T-helper 2 cell (primary cell): ENCODE measurements at places on chromosomes 6 and 20.

DNA sequence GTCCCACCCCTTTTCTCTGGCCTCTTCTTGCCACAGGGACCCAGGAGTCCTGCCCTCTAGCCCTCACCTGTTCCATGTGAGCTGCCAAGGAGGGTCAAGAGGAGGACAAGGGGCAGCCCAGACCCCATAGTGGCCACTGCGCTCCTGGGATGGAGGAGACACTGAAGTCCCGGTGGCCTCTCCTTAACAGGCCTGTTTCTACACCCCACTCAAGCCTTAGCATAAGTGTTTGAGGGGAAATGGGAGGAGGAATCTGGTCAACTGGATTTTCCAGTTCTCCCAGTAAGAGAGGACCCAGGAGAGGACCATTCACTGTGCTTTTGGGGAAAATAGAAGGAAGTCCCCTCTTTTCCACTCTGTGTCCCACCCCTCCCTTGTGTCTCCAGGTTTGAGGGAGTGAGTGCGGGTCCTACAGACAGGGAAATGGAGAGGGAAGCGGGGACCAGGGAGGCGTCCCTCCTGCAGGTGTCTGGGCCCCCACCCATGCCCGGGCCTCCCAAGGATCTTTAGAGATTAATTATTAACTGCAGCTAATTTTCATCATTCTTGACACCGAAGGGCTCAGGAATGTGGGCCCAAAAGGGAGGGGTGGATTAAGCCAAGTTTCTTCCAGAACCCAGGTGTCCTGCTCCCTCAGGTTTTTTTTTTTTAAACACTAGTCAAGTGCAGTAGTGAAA, at the start of gene SFTA2:
SFTA2 (minus strand) TSS at position 202 of the 677 bp plus-strand sequence; CDS start at position 128, 74 bp downstream.
- no peak for DNase-seq

DNA sequence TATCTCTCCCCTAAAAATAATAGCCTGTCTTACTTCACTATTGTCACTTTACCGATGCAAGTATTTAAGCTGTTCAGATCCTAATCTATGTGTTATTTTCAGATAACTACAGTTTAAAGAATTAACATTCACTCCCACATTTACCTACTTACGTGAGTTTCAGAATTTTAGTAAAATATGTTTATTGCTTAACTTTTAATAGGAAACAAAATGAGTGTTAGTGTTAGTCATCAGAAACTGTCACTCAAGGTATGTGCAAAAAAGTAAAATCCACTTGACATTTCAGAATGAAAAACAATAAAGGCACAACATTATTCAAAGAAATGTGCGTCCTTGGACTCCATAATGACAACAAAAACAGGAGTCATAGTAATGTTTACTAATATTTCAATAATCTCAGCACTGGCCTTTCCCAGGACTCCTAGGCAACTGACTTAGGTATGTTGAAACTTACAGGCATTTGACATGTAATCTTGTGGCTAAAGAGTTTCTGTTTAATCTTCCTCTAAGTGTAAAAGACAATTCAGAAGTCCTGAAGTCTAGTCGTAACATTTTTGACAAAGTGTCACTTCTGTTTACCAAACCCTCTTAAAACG, 4.5 kb downstream of the ATXN1 start:
- DNase-seq = no peak

DNA sequence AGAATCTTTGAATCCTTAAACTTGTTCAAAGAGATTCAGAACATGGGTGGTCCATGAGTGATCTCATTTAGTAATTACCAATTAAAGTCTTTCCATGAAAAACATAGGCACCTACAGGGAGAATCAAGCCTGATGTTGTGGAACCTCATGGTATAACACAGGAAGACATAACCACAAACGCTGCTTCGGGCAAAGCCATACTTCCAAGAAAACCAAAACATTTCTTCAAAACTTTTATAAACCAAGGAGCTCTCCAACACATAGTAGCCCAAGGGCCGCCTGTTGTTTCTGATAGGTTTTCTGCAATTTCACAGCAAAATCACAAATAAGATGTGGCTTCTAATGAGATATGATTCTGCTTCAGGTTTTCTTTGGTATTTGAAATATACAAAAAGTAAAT, 2.5 kb downstream of the CHD6 start:
- no peak for DNase-seq

- no peak for DNase-seq
Observed at GRCh38 chr6:97427648-97428047, 144.6 kb upstream of the MMS22L start.

- no peak for DNase-seq
Observed at GRCh38 chr20:25629816-25630499, 6.1 kb upstream of the NANP start.

DNA sequence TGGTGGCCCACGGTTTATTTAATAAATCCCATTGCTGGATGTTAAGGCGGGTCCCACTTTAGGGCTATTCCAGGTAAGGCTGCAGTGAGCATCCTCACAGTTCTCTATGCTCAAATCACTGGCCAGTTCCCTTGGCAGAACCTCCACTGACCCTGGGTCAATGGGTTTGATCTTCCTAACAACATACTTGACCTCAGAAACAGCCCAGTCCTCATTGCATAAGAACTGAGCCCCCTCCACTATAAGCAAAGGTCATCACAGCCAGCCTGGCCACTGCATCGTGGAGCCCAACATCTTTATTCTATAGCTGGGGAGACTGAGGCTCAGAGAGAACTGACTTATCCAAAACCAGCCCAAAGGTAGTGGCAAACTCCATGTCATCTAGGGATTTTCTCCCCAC, 4.3 kb upstream of the BPIFB1 start:
- DNase-seq = no peak

GRCh38 chr6:139378882-139379341, 4.5 kb upstream of the CITED2 start:
- DNase-seq = no peak

GRCh38 chr20:33859751-33860150, 48.6 kb downstream of the CHMP4B start:
- DNase-seq = no peak

DNA sequence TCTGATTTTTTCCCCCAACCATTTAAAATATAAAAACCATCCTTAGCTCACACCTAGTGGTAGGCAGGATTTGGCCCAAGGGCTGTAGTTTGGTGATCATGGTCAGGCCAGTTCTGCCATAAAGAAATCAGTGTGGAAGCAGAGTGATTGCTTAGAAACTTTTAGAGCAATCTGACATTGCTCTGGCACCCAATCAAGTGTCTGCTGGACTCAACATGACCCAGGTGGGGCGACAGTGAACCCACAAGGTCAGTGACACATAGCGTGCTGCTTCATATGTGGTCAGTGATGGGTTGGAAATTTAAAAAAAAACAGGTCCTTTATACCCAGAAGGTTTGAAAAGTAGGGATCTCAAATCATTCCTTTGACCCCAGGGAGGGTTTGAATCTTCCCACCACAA, 107.9 kb downstream of the BANF2 start:
- no peak for DNase-seq

DNA sequence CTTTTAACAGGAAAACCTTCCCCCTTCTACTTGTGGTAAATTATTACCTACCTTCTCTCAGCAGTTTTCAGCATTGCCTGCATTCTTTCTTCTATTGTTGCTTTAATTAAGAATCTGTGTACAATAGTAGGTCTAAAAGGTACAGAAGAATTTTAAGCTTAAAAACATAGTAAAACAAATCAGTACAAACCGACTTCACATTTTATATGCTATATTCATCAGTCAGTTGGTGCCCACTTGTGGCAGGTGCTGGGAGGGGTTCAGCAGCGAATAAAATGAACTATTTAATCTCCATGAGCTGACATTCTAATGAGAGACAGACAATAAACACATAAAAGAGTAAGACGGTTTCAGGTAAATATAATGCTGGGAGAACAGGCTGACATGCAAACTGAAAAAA, 73.4 kb upstream of the FBXO30 start:
- no peak for DNase-seq

DNA sequence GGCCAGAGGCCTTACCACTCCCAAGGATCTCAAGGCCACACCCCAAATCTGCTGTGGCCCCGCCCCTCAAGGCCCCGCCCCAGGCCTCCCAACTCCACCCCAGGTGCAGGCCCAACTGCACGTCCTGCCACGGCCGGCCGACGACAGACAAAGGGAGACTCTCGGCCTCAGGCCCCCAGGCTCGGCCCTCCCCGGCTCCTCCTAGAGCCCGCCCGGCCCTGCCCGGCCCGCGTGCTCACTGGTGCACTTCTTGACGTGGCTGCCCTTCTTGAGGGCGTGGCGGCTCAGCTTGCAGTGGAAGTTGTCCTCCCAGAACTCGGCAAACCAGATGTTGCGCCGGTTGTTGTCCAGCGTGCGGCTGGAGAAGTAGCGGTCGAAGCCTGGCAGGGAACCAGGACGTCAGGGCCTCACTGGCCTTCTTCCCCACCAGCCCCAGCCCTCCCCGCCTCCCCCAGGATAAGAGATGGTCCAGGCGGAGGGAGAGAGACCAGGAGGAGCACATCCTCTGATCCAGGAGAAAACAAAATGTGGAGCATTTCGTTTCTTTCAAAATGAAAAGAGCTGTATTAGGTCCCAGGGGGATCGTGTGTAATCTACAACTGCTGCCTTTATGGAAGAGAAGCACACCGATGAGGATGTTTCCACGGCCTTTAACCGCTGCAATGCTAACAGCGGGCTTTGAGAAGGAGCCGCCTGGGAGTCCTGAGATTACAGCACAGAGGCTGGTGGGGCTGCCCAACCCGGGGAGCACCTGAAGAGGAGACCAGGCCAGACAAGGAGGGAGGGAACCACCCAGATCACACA, 89.4 kb downstream of the GRM4 start:
- no peak for DNase-seq

DNA sequence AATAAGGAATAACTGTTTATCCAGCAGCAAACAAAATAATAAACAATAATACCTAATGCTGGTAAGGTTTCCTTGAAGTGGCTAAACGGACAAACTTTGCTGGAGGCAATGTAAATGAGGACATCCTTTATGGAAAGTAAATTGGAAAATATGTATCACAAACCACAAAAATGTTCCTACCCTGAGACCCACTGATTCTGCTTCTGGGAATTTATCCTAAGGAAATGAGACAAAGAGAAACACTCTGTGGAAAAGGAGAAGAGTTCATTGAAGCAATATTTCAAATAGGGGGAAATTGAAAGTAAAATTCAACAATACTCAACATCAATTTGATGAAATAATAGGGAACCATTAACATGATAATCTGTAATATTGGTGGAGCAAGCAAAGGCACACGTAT, 37.9 kb downstream of the MAFB start:
- no peak for DNase-seq

- no peak for DNase-seq
Observed at GRCh38 chr20:48180024-48180423, 394.7 kb upstream of the SULF2 start.

DNA sequence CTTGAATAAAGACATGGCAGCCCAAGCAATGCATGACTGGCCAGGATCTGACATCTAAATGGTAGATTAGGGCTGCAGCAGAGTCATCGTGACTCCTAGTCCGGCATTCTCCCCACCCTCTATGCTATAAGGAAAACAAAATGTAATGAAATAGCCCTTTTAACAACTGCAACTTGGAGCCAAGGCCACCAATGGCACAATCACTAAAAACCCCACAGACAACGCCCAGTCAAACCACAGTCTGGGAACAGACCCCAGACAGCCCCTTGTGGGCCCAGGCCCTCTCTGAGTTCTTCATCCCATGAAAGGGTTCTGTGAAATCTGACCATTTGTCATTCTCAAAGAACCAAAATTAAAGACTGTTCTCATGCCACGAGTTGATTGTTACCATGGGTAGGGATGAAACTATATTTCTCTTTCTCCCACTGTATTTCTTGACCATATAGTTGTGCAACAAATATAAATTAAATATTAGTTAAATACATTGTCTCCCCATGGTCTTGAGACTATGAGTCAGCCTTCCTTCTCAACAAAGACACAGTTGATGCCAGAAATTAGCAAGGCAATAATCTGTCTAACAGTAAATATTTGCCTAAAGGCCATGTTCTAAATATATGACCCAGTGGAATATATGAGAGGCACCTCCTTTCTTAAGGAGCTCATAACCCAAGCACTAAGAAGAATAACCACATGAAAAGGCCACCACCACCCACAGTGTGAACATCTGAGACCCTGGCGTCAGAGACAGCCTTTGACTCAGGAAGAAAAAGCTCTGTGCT, 85.6 kb upstream of the SSTR4 start:
- no peak for DNase-seq

DNA sequence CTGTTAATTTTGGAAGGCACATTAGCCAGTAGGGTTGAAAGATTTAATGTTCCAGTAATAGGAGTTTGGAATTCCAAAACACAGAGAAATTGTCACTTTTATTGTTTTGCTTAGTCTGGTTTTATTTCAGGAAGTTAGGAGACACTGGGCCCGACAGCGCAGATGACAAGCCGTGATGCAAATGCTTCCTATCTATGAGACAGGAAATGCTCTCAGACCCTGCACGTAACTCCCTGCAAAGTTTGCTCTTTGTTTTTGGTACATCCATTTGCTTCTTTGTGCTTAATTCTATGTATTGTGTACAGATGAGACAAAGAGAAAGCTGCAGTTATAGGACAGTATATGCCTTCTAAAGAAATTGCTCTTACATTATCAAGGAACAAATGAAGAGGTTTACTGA, 201.6 kb upstream of the SGK1 start:
- peak; percentile 85 for DNase-seq

- no peak for DNase-seq
Observed at GRCh38 chr6:33377171-33377570, 14.5 kb upstream of the KIFC1 start.

- DNase-seq = no peak
Observed at GRCh38 chr6:159804504-159804903, 4.4 kb downstream of the PNLDC1 start.

DNA sequence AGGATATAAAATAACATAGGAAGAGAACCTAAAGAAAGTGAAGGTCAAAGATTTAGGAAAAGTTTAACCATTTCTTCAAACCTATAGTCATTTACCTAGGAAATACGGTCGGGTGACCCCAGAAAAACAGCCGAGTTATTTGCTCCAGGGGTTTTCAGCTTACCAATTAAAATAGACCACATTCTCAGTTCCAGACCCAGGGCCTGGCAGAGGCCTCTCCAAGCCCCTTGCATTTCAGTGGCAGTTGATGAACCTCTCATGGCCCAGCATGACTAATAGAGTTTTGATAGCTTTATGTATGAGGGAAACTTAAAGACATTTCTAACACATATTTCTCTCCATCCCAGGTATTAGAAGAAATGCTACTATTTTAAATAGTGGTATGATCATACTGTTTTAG, 113.5 kb downstream of the OGFRL1 start:
- DNase-seq = no peak

GRCh38 chr6:77173472-77174074, 289.7 kb downstream of the HTR1B start:
- no peak for DNase-seq

GRCh38 chr6:3504354-3504753, 47.5 kb upstream of the SLC22A23 start:
- no peak for DNase-seq

DNA sequence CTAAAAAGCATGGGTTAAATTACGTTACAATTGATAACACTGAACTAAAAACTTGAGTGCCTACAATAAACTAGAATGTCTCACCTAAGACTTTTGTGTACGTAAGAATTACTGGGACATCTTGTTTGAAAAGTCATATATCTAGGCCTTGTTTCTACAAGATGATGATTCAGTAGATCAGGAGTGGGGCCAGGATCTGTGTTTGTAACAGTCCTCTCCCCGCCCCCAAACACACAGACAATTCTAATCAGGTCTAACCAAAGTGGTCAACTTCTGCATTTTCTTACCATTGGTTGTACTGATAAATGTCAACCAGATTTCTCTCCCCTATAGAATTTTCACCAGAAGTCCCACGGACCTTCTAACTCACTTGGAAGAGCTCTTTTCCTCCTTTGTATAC, 56.9 kb downstream of the RAMACL start:
- no peak for DNase-seq

GRCh38 chr6:36771145-36771544, 68.1 kb downstream of the CPNE5 start:
- no peak for DNase-seq
